Stimulated activated CD8-positive, alpha-beta memory T cell treated with anti-CD3 and anti-CD28 coated beads, Interleukin-15, amount 100 ng/mL, for 4 hours (primary cell): ENCODE measurements at places on chromosomes 6 and 20.

DNA sequence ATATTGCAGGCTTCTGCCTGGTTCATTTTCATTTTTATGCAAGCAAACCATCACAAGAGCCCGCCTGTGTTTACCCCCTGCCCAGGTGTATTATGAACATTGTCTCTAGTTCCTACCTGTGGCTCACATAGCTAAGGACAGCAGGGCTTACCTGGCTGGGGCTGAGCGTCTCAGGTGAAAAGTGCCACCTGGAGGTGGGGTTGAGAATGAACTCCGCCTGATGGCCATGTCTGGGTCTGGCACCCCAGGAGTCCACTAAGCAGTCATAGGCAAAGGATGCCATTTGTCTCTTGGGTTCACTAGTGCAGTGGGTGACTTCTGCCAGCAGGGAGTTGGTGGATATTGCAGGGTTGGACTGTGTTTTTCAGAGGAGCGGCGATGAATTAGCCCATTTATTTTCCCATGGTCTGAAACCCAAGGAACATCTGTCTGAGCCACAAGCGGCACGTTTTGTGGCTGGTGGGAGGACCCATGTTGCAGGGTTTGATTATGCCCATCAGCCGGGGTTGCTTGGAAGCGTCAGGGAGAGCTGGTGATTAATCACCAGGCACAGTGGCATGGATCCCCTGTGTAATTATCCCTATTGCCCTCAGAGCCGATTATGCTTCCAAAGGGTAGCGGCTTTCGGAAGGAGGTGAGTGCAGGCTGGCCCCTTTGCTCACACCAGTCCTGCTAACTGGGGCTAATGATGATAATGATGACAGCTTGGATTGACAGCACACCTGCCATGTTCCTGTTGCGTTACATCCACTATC, 92.1 kb downstream of the CDH26 start:
- DNase-seq = no peak

DNA sequence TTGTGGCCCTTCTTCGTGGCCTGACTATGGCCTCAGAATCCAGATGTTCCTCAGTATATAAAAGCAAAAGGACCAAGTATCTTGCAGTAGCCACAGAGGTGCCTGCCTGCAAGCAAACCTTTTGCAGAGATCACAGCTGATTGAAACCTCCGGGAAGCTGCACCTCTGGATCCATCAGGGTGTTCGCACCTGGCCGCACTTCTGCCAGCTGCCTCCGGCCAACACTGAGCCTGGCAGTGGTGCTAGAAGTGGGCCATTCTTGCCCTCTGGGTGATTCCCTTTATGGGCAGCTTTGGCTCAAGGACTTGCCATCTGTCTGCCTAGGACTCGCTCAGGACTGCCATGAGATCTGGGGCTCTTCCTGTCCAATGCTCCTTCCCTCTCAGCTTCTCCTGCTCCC, 214.6 kb upstream of the ECI2 start:
- no peak for DNase-seq

GRCh38 chr6:158730541-158730907, 80.7 kb downstream of the SYTL3 start:
- no peak for DNase-seq

GRCh38 chr20:33686100-33686983, at the start of gene E2F1:
TSS of gene E2F1 (minus strand) at chr20:33686385. CDS start at chr20:33686264, 121 bp downstream.
- peak; percentile 89 for DNase-seq

GRCh38 chr6:73062130-73062529, 163.2 kb downstream of the KHDC1L start:
- no peak for DNase-seq

DNA sequence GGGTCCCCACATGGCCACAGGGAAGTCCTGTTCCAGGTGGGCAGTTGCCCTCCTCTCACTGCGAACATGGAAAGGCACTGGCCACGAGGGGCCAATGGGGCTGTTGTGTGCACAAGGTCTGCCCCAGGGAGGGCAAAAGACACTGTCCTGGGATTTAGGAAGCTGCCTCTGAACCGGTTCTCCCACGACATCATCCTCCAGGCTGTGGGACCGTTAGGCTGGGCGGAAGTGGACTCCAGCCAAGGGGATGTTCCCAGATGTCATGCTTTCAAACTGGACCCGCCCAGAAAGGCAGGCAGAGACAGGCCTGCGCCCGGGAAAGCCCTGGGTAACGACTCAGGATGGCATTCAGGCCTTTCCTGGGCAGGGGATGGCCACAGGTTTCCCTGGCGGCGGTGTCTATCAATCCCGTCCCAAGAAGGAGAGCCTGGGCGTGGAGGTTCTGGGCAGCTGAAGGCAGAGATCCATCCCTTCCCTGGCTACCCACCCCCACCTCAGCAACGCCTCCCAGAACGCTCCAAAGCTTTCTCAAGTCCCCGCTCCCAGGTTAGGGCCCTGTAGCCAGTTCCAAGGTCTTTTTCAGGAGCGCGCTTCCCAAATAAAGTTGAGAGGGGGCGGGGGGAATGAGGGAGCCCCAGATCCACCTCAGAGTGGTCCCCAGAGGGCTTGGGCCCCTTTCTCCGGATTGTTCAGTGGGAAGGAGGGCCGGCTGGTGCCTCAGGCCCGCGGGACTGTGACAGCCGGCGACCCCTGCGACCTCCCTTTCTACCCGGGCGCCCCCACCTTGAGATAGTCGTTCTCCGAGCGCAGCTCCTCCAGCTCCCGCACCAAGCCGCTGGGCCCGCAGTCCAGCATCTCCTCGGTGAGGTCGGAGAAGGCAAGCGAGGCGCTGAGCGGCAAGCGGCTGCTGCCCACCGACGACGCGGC, 13.8 kb upstream of the TLDC2 start:
- no peak for DNase-seq

- no peak for DNase-seq
Measured at GRCh38 chr6:6397842-6398241, 77.4 kb upstream of the F13A1 start.

- DNase-seq = no peak
Measured at GRCh38 chr6:13044390-13044789, 283.9 kb downstream of the TBC1D7 start.

DNA sequence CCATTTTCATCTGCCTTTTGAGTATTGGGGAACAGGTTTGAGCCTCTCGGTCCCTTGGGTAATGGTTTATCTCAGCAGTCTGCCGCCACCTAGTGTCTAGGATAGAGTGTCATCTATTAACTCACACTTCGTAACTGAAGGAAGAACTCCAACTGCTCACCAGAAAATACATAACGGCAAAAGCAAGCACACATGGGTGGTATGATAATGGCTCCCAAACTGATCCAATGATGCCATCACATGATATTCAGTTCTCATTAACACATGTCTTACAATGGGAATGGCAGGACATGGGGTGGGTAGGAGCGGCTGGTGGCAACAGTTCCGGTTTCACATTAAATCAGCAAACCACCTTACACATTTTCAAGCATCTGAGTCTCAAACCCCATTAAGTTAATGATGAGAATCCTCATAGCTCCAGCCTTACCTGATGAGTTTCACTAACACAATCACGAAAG, 110.7 kb upstream of the PHACTR1 start:
- no peak for DNase-seq

- DNase-seq = no peak
Measured at GRCh38 chr20:55934146-55934545, 71.2 kb downstream of the CBLN4 start.

- no peak for DNase-seq
Measured at GRCh38 chr6:116352515-116353471, 18.0 kb upstream of the DSE start.

- DNase-seq = no peak
Measured at GRCh38 chr6:117118490-117118889, 146.9 kb upstream of the VGLL2 start.

DNA sequence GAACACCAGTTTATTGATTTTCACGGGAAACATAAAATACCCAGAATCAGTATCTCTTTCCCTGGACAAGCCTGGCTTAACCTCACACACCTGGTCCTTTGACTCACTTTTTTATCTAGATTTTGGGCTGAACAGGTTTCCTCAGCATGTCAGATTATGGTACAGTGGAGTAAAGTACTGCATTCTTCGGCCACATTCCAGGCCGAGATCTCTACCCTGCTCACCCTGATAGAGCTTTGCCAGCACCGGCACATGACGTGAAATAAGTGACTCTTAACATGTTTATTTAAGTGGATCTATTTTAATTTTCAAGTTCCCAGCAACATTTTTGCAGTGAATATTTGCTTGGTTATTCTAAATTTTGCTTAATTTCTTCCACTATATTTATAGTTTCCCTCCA, 79.0 kb upstream of the POPDC3 start:
- no peak for DNase-seq

DNA sequence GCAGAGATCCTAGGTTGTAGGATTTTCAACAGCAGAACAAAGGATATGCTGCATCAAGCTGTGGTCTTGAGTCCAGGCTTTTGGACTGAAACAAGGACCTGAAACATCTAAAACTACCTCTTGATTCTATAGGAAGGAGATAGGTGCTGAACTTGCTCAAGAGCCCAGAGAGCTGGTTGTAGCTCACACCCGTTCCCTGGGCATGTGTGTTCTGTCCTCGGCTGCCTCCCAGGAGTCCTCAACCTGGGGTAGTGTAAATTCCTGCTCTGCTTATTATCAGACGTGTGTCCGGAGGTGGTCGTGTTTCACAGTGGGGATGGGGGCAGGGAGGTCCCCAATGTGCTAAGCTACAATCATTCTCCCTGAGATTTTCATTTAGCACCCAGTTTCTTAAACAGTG, 4.8 kb downstream of the NOP56 start:
- DNase-seq = no peak
